Dorsolateral prefrontal cortex (tissue), 122 donors: ENCODE measurements at places on chromosomes 12 and 14.
A peak's percentile ranks its signal among the peaks of the same experiment; 100 is the strongest.

DNA sequence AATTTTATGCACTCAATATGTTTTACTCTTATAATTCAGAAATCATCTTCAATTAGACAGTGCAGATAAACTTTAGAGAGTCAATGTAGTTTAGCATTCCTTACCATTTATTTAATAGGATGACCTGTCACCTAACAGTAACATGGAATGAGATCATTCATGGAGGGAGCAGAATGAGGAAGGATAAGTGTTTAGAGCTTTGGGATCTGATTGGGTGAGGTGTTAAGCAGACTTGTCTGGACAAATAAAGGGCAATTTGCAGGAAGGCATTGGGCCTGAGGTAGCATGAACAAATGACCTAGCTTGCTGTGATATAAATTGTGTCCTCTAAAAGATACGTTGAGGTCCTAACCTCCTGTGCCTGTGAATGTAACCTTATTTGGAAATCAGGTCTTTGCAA is 187.4 kb downstream of the C12orf42 start:
- DNase-seq: no peak

DNA sequence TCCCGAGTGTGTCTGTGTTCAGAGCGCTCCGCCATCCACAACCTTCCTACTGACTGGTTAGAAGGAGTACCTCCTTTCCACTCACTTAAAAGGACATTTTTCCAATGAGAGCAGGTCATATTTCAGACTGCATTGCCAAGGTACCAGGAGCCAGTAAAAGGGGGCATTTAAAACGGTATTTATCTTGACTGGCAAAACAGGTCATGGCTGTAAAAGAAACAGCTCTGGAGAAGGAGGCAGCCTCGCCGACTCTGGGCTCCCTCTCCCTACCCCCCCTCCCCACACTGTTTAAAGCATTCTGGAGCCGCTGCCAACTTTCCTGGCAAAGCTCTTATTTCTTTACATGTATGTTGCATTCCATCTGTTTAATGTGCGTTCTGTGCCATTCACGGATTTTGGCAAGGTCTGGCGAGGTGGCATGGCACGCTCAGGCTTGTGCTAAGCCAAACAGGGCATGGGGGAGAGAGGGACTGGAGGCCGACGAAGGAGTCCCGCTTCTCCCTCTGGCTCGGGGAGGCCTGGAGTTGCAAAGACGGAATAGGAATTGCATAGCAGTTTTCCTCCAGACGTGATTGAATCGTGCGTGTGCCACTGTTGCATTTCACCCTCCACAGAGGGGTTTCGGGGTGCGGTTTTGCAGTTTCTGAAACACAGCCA is 41.2 kb upstream of the MED13L start:
- no peak for DNase-seq

DNA sequence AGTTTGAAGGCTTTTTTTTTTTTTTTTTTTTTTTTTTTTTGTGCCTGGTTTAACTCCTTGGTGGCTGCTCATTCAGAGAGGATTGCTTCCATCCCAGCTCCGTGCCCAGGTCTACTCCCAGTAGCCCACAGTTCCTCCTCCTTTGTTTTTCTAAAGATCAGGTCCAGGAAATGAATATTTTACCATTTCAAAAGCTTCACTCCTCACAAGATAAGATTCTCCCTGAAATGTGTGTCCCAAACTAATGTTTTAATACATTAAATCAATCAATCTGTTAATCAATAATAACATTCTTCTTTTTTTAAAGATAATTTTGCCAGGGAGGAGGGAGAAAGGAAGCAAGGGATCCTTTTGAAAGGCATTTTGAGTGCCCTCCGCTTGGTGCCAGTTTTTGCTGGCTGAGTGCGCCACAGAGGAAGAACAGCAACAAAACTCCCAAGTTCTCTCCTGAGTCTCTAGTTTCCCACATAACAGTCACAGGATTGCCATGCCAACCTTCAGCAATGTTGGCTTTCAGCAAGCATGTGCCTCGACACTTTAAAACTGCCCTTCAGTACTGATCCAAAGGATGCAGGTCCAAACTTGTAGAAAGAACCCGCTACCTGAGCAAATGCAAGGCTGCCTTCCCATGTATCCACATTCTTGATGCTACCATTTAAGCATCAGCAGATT is 99.2 kb downstream of the RMST start:
- DNase-seq: no peak

DNA sequence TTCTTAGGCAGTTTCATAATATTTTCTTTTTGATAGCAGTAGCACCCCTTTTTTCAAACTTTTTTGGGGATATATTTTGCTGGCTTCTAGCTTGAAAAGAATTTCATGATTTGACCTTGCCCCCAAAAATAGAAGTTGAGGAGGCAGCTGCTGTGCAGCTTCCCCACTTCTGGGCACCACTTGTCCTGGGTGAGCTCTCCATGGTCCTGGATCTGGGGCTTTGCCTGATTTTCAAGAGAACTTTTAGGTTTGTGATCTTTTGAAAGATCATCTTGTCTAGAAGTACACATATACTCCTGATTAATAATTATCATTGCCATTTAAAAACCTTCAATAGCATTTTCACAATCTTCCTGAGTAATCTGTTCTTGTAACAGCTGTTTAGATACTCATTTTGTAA is 271.6 kb downstream of the NPAS3 start:
- no peak for DNase-seq

- no peak for DNase-seq
These were observed 59.0 kb downstream of the SLCO1B1 start for GRCh38 chr12:21190016-21190415.

- DNase-seq: no peak
These were observed 114.2 kb upstream of the SINHCAF start for GRCh38 chr12:31440134-31440533.

- DNase-seq: no peak
These were observed 388.6 kb downstream of the BCAT1 start for GRCh38 chr12:24560192-24560775.

GRCh38 chr14:32072676-32073075 is 4.4 kb upstream of the ARHGAP5 start:
- DNase-seq: no peak

DNA sequence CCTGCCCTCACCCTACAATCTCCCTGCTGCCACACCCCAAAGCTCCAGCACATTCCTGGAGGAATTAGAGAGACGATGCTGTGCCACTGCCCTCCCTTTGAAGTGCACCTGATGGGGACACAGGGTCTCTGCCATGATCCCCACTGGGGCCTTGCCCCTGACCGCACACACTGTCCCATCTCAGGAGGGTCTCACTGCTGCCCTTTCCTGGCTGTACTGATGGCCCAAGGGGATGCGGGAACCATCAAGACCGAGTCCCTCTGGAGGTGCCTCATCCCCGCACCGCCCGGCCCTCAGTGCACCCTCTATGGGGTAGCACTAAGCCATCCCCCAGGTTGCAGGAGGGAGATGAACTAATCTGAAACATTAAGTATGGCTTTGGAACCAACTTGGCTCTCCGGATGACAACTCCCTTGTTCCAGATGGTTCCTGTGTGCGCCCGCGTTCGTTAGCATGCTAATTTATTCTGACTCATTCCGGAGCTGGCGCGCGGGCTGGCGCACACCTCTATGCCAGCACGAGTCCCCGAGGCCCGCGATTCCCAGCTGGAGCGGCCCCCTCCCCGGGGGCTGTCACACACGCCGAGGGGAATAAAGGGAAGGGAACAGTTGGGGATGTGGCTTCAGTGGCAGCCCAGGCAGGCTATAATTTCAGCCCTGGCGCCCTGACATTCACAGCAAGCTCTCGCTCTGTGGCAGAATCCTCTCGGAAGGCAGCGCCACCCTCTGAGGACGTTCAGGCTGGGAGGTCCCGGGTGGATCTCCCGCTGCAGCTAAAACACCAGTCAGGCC is 34.2 kb upstream of the C14orf180 start:
- DNase-seq: peak; percentile 79

DNA sequence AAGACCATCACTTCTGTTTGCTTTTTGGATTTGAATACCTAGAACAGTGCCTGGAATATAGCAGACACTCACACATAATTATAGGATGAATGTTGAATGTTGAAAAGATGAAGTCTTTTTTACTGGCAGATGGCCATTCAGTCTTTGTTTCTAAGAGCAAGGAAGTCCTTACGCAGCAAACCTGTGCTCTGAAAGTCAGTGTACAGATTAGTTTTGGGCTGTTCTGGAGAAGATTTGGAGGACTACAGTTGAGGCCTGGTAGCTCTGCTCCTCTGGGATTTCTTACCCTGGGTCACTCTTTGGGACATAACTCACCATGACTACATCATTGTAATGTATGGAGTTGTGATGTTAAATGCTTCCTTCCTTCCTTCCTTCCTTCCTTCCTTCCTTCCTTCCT is 3.3 kb downstream of the OR4E2 start:
- no peak for DNase-seq

DNA sequence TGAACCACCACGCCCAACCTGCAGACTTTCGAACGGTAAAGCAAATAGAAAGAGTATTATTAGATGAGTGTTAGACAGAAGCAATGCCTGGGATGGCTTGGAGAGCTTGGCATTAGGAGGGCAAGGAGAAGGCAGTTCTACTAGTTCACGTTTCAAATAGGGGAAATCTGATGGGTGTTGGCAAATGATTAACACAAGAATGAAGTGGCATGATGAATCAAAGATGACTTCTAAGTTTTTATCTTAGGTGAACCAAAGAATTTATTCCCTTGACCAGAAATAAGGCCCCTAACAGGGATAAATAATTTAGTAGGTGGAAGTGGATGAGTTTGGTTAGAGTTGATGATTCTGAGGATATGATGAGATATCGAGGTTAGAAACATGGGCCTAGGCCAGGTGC is 38.5 kb downstream of the DRAM1 start:
- no peak for DNase-seq

DNA sequence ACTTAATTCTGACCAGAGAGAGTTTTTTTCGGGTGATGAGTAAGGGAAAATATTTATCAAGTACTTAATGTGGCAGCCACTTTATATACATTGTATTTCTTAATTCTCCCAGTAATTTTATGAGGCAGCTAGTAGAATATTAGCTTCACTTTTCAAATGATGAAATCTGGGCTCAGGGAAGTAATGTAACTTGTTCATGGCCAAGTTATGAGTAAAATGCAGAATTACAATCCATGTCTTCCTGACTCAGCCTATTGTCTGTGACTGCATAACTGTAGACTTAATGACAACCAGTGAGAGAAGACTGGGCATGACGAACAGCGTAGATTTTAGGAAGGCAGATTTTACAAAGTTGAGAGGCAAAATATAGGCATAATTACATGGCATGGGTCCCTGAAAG is 106.7 kb upstream of the MIS18BP1 start:
- no peak for DNase-seq

- no peak for DNase-seq
These were observed 155.8 kb downstream of the NTF3 start for GRCh38 chr12:5587711-5588121.

GRCh38 chr12:33724867-33725266 is 285.2 kb upstream of the SYT10 start:
- no peak for DNase-seq

- DNase-seq: no peak
These were observed 5.9 kb upstream of the APOLD1 start for GRCh38 chr12:12779529-12779928.

- DNase-seq: no peak
These were observed 9.8 kb upstream of the C12orf42 start for GRCh38 chr12:103505371-103506236.

GRCh38 chr12:71193041-71193440 is 35.2 kb upstream of the TSPAN8 start:
- DNase-seq: no peak

GRCh38 chr12:113820309-113820708 is 145.8 kb downstream of the RBM19 start:
- DNase-seq: no peak

DNA sequence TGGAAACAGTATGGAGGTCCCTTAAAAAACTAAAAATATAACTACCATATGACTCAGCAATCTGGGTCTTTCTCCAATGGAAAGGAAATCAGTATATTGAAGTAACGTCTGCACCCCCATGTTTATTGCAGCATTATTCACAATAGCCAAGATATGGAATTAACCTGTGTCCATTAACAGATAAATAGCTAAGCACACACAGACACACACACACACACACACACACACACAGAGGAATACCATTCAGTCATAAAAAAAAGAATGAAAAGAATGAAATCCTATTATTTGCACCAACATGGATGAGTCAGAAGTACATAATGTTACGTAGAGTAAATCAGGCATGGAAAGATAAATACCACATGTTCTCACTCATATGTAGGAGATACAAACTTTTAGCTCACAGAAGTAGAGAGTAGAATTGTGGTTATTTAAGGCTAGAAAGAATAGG is 4.7 kb downstream of the KLRK1 start:
- DNase-seq: no peak

DNA sequence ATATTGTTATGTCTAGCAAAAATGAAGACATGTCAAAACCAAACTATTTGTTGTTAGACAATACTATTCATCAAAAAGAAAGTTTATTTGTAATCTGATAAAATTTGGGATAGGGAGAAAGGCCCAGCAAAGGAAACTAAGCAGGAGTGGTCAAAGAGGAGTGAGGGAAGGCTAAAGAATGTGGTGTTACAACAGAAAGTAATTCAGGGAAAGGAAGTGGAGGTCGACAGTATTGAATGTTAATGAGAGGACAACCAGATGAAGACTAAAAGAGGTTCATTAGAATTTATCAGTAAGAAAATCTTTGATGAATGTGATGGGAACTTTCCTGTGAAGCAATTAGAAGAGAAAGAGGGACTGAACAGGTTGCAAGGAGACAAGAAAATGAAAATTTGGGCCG is 33.9 kb downstream of the PLCZ1 start:
- DNase-seq: no peak

DNA sequence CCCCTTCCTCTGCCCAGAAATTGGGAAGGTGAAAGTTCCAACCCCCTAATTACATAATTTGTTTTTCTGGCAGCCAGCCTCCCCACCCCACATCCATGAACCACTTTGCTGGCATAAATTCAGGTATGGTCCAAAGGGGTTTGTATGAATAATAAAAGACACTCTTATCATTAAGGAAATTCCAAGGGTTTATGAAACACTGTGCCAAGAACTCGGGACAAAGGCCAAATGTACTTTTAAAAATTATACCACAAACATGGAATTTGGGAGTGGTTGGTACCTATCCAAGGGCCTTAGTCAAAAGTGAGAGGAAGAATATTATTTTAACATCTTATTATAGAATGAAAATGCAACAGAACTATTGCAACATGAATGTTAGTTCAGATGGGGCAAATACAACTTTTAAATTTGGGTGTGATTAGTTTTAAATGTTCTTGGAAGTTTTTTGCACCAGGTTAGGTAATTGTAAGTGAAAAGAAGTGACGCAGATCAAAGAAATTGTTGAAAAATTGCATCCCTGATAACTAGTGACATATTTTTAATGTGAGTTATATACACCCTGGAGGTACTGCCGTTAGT is 217.8 kb downstream of the TMEM117 start:
- no peak for DNase-seq

GRCh38 chr12:121871467-121871866 is 12.8 kb upstream of the HPD start:
- DNase-seq: no peak

DNA sequence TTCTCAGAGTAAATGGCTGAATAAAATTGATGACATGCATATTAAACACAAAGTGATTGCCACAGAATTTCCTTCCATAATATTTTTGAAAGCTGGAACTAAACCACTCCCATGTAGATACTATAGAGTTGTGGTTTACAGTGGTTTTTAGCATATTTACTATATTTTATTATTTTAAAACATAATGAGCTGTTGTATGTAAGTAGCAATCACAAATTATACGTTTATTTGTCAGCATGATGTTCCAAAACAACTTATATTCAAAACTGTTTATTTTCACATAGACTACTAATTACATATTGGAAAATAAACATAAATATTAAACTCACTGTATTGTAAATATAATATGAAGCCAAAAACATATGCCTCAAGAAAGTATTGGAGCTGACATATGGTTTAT is 77.2 kb downstream of the NAV3 start:
- DNase-seq: no peak
